GDM1 (cell line): ENCODE measurements at places on chromosomes 5 and 9.

- DNase-seq = no peak
Observed at GRCh38 chr9:129983891-129984290, 59.1 kb downstream of the FNBP1 start.

GRCh38 chr5:89028595-89029285 lies 145.8 kb upstream of the MEF2C start:
- DNase-seq = no peak

GRCh38 chr5:73974871-73975360 lies 348.9 kb downstream of the ARHGEF28 start:
- no peak for DNase-seq

- no peak for DNase-seq
Observed at GRCh38 chr9:82081496-82081895, 92.9 kb downstream of the SPATA31D1 start.

DNA sequence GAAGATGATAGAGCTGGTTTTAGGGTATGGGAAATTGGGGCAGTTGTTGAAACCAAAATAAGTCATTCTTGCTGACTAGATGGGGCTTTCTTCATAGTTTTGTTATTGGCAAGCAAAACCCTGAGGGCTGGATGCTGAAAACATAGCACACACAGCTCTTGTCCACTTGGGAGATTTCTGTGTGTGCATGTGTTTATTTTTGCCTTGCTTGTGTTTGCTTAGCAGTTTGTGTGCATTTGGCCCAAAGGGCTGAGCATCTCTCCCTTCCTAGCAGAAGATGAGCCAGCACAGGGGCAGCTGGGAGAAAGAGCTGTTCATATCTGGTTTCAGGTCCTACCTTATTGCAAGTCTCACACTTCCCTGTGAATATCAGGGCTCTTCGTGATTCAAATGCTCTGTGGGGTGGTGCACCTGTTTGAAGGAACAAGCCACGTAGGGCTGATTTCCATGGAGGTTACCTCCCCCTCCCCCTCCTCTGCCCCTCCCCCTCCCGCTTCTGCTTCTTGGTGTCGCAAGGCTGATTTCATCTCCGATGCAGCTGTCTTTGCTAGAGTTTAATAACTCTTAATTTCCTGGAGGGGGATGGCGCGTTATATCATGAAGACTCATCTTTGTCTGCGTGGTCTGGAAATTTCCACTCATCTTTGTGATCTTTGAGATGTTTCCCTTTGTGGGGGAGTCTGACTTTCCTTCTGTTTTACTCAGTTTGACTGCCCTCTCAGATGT lies 296.5 kb downstream of the ARHGAP26 start:
- no peak for DNase-seq

- no peak for DNase-seq
Observed at GRCh38 chr5:58318468-58318867, 141.4 kb downstream of the PLK2 start.

DNA sequence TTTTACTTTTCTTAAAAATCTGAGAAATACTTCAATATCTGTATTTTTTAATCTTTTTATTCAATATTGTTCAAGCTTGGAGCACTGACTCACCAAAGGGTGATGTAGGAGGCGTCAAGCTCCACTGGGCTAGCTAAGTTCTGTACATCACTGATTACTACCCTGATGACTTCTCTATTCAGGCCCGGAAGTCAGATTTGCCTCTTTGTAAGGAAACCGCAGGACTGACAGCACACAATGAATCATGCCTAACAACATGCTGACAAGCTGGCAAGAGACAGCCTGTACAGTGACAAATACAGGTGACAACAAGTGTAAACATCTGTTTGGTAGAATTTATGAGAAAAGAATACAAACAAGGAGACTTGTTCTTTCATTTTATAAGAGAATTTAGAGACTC lies 627.9 kb upstream of the RORB start:
- peak; percentile 53 for DNase-seq

GRCh38 chr5:116750631-116751580 lies 176.3 kb upstream of the SEMA6A start:
- no peak for DNase-seq

DNA sequence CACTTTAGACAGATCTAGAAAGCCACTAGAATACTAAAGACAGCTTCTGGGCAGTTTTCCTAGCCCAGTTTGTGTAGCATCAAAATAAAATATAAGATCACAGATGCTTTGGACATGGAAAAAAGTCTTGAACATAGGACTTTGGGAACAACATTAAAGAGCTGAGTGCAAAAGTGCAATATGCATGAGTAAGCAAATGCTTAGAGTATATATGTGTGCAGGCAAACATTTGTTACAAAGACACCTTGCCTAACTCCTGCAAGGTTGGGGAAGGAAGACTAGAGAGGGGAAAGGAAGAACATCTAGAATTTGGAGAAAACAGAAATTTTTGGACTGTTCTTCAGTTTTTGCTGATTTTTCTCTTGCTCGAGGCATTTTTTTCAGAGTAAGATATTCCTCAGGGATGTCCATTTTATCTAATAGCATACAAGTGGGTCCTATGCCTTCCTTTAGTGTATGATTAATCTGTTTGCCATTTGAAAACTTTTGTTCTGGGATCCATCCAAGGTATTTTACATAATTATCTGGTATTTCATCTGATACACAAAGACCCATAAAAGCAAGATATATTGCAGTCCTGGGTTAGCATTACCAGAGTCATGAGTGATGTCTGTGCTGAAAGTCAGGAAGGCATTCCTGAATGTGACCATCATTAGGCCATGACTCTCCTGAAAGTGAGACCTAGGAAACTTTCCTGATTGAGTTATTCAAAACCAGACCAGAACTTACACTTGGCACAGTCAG lies 142.0 kb upstream of the RGMB start:
- no peak for DNase-seq
